Transverse colon (tissue), 4 donors: ENCODE measurements at places on chromosomes 3 and 15. TPM values are rescaled to one million over a fixed set of nuclear protein-coding genes. Genes with fewer than 3 reads are reported as not detected.

The ADGRG7 gene
- total RNA-seq, result 10.8 TPM

- DNase-seq, result peak; percentile 81
Measured at GRCh38 chr3:197599089-197599765, 43.5 kb upstream of the BDH1 start.

The NAALADL2 gene
- total RNA-seq, result 12.9 TPM

DNA sequence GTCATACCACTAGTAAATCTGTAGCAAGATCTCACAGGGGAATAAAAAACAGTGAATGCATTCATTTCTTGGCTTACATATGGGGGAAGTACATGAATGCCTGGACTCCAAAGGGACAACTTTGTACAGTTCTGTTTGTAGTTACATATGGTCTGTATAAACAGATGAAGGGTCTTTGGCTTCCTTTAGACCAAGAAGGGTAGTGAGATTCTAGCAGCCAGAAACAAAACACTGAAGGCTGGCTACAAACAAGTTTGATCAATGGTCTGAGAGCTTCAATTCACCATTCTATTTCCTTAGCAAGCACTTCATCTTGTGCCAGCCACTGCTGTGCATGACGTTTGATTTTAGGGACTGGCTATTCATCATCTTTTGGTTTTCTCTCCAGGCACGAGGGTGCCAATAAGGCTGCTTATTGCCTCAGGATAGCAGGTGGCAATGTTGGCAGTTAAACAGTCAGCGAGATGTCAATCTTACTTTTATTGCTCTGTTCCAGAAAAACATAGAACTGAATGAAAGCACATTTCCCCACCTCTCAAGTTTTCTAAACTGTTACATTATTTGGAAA lies 313.7 kb upstream of the COL8A1 start:
- peak; percentile 8 for DNase-seq

The C3orf85 gene
- total RNA-seq, result 29.5 TPM

The ESYT3 gene
- total RNA-seq, result 2.0 TPM
